ENCODE measurements at places on chromosomes 2 and 18.
A peak's percentile ranks its signal among the peaks of the same experiment; 100 is the strongest.

DNA sequence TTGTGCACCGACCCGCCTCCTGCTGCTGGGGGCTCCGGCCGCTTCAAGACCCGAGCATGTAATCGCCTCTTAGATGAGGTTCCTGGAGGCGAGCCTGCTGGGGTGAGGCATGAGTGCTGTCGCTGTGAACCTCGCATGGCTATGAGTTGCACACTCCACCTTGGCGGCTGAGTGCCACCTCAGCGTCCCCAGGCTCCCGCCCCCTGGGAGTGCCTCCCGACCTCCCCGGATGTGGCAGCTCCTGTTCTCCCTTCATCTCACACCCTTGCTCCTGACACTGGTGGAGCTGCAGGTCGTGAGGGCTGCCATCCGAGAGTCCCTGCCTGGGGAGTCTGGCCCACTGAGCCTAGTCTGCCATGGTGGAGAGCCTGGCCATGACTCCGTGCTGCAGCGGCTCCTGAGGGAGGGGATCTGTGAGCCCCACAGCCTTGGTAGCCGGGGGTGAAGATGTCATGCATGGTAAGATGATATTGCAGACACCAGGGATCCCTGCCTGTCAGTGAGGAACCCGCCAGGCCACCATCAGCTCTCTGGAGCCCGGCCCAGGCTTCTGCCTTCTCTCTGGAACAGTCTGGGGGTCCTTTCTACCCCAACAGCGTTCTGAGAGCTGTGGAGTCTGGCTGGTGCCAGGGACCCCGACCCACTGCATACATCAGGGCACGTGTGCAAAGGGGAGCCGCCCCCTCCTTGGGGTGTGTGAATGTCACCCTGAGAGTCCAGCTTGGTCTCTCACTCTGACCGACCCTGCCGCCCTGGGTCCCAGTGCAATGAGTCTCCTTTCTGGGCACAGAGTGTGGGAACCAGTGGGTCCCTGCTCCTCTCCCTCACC lies 61.6 kb upstream of the HS6ST1 start:
- H3K4me1 ChIP-seq, result no peaks in the 10 kb centered on the region
- no peak overlapping the region for H3K27ac ChIP-seq
- peak; percentile 23 for DNase-seq
- no peaks in the 10 kb centered on the region for H3K36me3 ChIP-seq
- no peak overlapping the region for H3K4me3 ChIP-seq

GRCh38 chr2:12490641-12491040 lies 226.1 kb upstream of the TRIB2 start:
- peaks cover 2% of the 10 kb centered on the region for H3K36me3 ChIP-seq
- no peak overlapping the region for H3K4me3 ChIP-seq
- peaks cover 42% of the 10 kb centered on the region for H3K4me1 ChIP-seq
- no peaks in the 10 kb centered on the region for H3K27me3 ChIP-seq
- no peak for DNase-seq
- H3K27ac ChIP-seq, result no peak overlapping the region

- DNase-seq, result no peak
- no peak overlapping the region for H3K4me3 ChIP-seq
- peaks cover 5% of the 10 kb centered on the region for H3K4me1 ChIP-seq
- no peaks in the 10 kb centered on the region for H3K36me3 ChIP-seq
- H3K27me3 ChIP-seq, result peaks cover 19% of the 10 kb centered on the region
Observed at GRCh38 chr2:237223201-237223861, 137.6 kb downstream of the COPS8 start.

DNA sequence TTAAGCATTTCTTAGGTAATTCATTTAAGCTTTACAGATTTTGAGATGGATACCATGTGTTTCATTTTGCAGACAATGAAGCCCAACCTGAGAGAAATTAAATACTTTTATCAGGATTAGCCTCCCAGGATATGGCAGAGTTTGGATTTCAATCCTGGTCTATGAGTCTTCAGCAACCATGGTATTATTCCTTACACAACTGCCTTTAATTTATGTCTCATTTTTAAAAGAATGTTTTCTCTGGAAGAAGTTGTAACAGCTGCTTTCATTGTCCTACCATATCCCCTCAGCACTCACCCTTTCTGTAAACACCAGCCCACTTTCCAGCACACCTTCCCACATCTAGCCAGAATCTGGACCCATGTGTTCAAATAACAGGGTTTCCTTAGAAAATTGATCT lies 863.7 kb upstream of the VRK2 start:
- H3K4me3 ChIP-seq, result no peak overlapping the region
- no peaks in the 10 kb centered on the region for H3K36me3 ChIP-seq
- H3K27me3 ChIP-seq, result no peaks in the 10 kb centered on the region
- no peak for DNase-seq

- H3K4me3 ChIP-seq, result no peak overlapping the region
- peaks cover 2% of the 10 kb centered on the region for H3K4me1 ChIP-seq
- no peak overlapping the region for H3K27ac ChIP-seq
- DNase-seq, result no peak
- peaks cover 96% of the 10 kb centered on the region for H3K27me3 ChIP-seq
- peaks cover 5% of the 10 kb centered on the region for H3K36me3 ChIP-seq
Observed at GRCh38 chr2:176114120-176114929, 2.3 kb upstream of the HOXD10 start.

- no peak overlapping the region for H3K4me3 ChIP-seq
- H3K27me3 ChIP-seq, result no peaks in the 10 kb centered on the region
- no peaks in the 10 kb centered on the region for H3K4me1 ChIP-seq
- H3K27ac ChIP-seq, result no peak overlapping the region
- H3K36me3 ChIP-seq, result peaks cover 21% of the 10 kb centered on the region
- DNase-seq, result peak; percentile 15
Observed at GRCh38 chr2:241914542-241914941, 45.0 kb downstream of the RTP5 start.

DNA sequence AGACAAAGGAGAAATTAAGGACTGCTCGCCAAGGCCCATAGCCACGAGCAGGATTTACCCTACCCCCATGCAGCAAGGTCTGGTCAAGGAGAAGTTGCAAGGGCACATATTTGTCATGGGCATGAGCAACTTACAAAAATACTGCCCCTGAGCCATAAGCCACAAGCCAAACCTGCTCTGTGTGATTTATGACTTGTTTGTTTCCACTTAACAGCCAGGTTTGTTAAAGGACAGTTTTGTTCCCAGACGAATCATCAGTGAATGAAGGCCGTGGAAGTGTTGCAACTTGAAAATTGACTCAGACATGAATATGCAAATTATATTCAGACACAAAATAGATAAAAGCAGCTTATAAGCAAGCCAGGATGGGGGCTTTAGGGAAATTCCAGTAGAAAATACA lies 31.3 kb upstream of the EVA1A start:
- no peak overlapping the region for H3K4me3 ChIP-seq
- DNase-seq, result no peak
- no peaks in the 10 kb centered on the region for H3K4me1 ChIP-seq
- H3K27me3 ChIP-seq, result no peaks in the 10 kb centered on the region
- no peak overlapping the region for H3K27ac ChIP-seq

- no peaks in the 10 kb centered on the region for H3K27me3 ChIP-seq
- no peaks in the 10 kb centered on the region for H3K4me1 ChIP-seq
- no peak overlapping the region for H3K4me3 ChIP-seq
- no peak for DNase-seq
- no peak overlapping the region for H3K27ac ChIP-seq
- no peaks in the 10 kb centered on the region for H3K36me3 ChIP-seq
Observed at GRCh38 chr2:163593982-163594381, 141.8 kb downstream of the FIGN start.

DNA sequence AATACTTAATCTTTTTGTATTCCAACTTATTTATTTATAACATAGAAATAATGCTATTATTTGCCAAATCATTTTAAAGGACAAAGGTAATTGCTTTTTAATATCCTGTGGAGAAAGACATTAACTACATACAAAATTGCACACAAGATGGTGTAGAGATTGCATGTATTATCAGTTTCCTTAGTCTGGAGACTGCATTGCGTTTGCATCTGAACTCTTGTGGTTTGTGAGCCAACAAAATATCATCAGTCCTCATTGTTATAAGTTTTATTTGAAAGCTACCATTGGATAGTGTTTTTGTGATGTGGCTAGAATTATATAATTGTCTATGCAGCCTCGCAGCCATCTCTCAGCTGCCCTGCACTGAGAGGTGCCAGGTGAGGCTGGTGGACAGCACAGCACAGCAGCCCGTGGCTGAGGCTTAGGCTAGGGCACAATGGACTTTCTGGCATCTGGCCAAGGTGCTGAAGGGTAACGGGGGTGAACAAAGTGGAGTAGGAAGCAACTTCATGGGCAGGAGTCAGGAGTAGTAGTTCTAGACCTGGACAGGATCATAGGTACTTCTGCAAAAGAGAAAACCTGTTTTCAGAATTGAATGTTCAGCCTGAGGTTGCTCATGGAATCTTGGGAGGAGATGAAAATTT lies 15.1 kb downstream of the RASGRP3 start:
- H3K4me3 ChIP-seq, result no peak overlapping the region
- H3K27ac ChIP-seq, result no peak overlapping the region
- H3K27me3 ChIP-seq, result no peaks in the 10 kb centered on the region
- peaks cover 29% of the 10 kb centered on the region for H3K36me3 ChIP-seq

- DNase-seq, result no peak
- peaks cover 11% of the 10 kb centered on the region for H3K4me1 ChIP-seq
- H3K27ac ChIP-seq, result no peak overlapping the region
- H3K4me3 ChIP-seq, result no peak overlapping the region
- H3K27me3 ChIP-seq, result peaks cover 3% of the 10 kb centered on the region
Observed at GRCh38 chr2:231701456-231702373, 6.6 kb upstream of the PTMA start.

DNA sequence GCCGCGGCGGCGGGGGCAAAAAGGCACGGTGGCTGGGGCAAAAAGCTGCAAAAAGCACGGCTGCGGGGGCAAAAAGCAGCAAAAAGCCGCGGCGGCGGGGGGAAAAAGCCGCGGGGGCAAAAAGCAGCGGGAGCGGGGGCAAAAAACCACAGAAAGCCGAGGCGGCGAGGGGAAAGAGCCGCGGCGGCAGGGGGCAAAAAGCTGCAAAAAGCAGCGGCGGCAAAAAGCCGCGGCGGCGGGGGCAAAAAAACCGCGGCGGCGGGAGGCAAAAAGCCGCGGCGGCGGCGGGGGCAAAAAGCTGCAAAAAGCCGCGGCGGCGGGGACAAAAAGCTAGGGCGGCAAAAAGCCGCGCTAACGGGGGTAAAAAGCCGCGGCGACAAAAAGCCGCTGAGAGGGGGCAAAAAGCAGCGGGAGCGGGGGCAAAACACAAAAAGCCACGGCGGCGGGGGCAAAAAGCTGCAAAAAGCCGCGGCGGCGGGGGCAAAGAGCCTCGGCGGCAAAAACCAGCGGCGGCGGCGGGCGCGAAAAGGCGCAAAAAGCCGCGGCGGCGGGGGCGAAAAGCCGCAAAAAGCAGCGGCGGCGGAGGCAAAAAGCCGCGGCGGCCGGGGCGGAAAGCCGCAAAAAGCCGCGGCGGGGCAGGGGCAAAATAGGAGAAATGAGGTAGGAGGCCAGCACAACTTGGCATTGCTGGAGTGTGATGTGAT lies 123.4 kb downstream of the ANKRD30BL start:
- no peak for DNase-seq
- H3K4me1 ChIP-seq, result no peaks in the 10 kb centered on the region
- H3K27me3 ChIP-seq, result peaks cover 22% of the 10 kb centered on the region
- H3K36me3 ChIP-seq, result no peaks in the 10 kb centered on the region

DNA sequence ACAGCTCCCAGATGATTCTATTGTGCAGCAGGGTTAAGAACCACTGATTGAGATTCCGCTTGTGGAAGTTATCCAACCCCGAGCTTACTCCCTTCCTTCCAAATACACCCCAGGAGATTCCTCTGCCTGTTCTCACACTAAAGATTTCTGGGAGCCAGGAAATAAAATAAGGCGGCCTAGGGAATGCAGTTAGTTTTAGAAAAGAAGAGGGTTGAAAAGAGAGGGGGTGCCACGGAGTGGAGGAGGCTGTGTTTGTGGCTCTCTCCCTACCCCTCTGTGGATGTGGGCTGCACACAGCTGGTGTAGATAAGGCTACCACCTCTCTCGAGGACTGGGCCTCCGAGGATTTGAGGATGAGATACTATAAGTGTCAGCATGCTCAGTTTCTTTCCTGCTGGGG lies 25.1 kb upstream of the SP3 start:
- no peak overlapping the region for H3K4me3 ChIP-seq
- H3K4me1 ChIP-seq, result no peaks in the 10 kb centered on the region
- no peaks in the 10 kb centered on the region for H3K36me3 ChIP-seq
- DNase-seq, result no peak
- no peak overlapping the region for H3K27ac ChIP-seq

DNA sequence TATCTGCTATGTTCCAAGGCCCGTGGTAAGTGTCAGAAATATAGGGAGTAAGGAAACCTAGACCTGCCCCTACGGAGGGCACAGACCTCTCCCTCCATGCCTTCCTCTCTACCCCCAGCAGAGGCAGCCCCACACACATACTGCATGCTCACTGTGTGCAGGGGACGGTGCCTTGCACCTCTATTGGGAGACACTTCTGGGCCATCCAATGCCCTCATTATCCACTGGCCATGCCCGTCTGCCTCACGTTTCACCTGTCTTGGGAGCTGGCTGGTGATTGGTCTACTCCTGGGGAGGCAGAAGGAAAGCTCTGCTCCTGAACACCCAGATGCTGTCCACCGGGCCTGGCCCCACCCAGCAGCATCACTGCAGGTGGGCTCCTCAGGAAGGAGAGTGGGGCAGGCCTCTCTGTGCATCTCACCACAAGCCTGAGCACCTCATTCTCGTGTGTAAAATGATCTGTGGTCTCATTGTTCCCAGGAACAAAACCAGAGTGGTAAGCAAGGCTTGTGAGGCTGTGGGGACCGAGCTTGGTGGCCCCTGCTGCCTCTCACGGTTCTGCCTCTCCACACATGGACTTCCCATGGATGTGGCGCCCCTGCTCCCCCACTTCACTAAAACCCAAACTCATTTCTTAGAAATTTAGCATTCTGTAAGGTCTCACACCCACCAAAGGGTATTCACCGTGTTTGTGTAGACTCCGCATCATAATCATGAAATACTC lies 312.5 kb upstream of the HS6ST1 start:
- DNase-seq, result peak; percentile 22
- H3K4me1 ChIP-seq, result peaks cover 11% of the 10 kb centered on the region
- H3K36me3 ChIP-seq, result no peaks in the 10 kb centered on the region
- no peak overlapping the region for H3K27ac ChIP-seq
- H3K27me3 ChIP-seq, result peaks cover 54% of the 10 kb centered on the region
- H3K4me3 ChIP-seq, result no peak overlapping the region

DNA sequence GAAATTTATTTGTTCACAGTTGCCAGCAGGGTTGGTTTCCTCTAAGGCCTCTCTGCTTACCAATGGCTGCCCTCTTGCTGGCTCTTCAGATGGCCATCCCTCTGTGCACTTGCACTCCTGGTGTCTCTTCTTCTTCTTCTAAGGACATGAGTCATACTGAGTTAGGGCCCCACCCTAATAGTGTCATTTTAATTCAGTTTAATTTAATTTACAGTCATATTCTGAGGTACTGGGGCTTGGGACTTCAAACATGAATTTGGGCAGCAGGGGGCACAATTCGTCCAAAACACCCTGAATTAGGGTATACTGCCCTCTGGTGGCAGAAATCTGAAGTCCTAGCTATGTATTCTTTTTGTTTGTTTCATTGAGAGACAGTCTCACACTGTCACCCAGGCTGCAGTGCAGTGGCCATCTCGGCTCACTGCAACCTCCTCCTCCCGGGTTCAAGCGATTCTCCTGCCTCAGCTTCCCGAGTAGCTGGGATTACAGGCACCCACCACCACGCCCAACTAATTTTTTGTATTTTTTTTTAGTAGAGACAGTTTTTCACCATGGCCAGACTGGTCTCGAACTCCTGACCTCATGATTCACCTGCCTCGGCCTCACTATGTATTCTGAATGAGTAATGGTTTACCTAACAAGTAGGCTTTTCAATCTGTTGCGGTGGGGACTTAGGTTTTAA lies 19.8 kb downstream of the SLC4A1AP start:
- peak overlapping the region; percentile 59 for H3K4me3 ChIP-seq
- H3K27me3 ChIP-seq, result no peaks in the 10 kb centered on the region
- peaks cover 20% of the 10 kb centered on the region for H3K36me3 ChIP-seq
- DNase-seq, result peak; percentile 71
- H3K4me1 ChIP-seq, result peaks cover 19% of the 10 kb centered on the region

Data from activated naive CD8-positive, alpha-beta T cell treated with anti-CD3 and anti-CD28 coated beads, Interleukin-2, amount 10 ng/mL, durations not matched to agents 7 days and 5 days (primary cell).